Bone marrow (tissue), 2 donors: ENCODE measurements at places on chromosomes 13 and 19.

DNA sequence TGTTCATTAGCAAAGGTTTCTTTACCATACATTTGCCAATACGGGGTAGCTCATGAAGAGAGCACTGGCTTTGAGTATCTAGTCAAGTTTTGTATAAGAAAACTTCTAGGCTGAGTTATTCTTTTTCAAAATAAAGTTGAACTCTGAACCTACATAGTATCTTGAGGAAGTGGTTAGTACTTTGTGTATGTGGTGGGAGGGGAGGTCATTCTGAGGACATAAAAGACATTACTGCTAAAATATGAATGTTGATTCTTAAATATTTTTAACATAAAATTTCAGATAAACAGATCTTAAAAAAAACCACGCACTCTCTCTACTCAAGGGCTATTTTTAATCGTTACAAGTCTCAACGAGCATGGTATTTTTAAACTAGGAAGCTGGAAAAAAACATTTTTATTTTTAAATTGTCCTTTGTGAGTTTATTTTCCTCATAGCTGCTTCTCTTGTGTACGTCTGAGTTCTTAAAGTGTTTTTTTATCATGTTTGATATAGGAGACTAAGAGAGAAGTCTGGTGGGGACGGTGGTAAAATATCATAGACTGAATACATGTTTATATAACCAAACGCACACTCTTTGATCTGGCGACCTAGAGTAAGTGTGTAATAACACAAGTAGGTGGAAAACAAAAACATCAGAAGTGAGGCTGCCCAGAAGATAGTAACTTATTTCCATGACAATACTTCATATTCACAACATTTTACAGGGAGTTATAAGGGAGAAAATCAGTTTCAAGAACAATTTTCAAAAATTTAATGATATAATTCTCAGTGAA lies 118.0 kb upstream of the POSTN start:
- no peak for DNase-seq

DNA sequence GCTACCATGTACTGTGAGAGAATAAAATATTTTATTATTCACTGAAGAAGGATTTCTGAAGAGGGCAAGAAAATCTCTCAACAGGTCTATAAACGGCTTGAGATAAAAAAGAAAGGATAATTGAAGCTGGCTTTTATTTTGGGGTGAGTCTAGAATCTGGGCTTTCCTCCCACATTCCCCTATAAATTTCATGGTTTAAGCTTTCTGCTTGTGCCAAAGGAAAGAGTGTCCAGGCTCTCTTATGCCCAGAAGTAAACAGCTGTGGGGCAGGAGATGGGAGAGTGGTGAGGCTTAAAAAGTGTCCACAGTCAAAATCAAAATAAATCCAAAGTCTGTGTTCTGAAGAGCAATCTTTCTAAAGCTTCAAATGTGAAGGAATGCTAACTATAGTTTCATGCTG lies 942.2 kb upstream of the MIR17HG start:
- DNase-seq, result no peak

- DNase-seq, result no peak
Measured at GRCh38 chr13:21450936-21451335, 8.2 kb downstream of the ZDHHC20 start.

- no peak for DNase-seq
Measured at GRCh38 chr13:100039740-100040139, 49.2 kb upstream of the PCCA start.

DNA sequence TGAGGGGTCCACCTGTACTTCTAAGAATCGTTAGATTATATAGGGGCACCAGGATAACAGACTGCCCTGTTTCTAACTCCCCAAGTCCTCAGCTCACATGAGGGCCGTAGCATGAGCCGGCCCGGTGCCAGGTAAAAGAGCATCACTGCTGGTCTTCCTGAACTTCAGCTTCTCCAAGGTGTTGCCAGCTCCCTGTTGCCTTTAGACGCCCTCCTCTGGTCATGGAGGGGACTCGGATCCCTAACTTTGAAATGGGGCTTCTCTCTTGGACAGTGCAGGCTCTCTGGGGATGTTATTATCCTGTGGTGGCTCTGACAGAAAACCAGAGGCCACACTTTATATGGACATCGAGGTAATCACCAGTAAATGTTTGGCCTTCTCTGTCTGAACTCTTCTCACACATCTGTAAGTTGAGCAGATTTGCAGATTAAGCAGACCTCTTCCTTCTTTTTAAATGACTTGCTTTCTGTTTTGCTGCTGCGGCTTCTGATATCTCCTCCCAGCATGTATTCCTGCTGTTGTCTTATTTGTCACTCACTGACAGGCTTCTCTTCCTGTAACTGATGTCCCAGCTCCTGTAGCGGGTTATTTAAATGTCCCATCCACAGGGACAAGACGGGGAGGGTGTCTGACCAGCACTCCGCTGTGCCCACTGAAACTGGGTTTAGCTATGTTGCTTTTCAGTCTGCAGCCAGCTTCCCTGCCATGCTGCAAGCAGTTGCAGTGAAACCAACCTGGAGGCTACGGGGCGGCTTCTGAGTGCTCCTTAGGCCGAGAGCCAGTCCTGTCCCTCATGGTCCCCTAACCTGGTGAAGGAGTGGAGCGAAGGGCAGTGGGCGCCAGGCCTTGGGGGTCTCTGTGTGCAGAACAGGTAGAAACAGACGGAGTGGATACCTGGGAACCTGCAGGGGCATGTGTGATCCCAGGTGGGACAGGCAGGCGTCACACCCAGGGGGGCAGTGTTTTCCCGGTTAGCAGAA lies 39.2 kb downstream of the TSSK6 start:
- peak; percentile 55 for DNase-seq

- no peak for DNase-seq
Measured at GRCh38 chr19:5334824-5335500, 5.7 kb downstream of the PTPRS start.

DNA sequence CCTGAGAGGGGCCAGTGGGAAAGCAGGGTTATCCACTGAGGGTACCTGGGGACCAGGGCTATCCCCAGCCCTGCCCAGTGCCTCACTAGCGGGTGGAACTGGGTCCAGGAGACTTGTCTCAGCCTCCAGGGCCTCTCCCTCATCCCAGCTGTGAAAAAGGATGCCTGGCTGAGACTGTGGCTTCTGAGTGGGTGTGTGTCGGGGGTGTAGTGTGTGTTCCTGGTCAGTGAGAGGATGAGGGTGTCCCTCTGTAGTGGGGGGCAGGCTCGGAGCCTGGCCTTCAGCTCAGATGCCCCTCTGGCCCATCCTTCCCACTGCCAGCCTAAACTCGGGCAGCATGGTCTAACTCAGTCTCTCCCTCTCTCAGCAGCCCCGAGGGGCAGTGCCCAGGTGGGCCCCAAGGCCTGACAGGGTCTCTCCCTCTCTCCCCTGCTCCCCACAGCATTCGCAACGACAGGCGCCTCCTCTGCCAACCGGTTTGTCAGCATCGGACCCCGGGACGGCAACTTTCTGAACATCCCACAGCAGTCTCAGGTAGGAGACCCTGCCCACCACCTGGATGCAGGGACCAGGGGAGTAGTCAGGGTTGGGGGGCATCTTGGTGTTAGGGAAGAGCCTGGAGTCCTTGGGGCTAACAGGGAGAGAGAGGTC lies 12.7 kb downstream of the LYL1 start:
- DNase-seq, result no peak
